Inflammatory macrophage (primary cell): ENCODE measurements at places on chromosomes 5 and 9.
A peak's percentile ranks its signal among the peaks of the same experiment; 100 is the strongest.

DNA sequence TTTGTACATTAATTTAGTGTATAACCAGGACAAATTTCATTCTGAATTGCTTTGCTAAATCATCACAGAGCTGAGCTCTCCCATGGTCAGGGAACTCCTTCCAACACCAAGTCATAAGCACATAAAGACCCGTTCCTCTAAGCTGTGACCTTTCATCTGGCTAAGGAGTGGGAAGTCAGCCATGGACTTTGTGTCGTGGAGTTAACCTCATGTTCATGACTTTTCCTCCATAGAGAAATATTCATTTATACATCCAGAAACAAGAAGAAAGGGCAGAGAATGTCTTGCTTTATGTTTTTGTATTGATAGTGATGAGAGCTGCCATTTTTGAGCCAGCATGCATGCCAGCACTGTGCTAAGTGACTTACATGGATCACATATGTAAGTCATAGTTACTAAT is 97.5 kb downstream of the INIP start:
- DNase-seq = peak; percentile 70

DNA sequence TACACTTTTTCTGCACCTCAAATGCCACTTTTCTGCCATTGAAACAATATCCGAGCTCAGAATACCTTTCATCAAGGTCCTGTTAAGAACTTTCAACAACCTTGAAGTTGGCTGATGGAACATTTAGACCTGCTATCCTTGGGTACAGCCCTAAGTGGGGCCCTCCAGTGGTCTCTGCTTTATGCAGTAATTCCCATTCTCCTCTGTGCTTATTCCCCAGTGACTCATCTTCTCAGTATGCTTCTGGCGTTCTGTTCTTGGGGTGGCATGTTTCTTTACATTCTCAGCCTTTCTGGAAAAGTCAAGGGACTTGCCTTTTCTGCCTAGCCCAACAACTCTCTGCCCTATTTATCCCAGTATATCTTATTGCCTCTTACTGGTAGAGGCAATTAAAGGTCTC is 7.1 kb downstream of the ANP32B start:
- DNase-seq = no peak

- no peak for DNase-seq
Observed at GRCh38 chr9:119441338-119441737, 72.1 kb upstream of the BRINP1 start.

DNA sequence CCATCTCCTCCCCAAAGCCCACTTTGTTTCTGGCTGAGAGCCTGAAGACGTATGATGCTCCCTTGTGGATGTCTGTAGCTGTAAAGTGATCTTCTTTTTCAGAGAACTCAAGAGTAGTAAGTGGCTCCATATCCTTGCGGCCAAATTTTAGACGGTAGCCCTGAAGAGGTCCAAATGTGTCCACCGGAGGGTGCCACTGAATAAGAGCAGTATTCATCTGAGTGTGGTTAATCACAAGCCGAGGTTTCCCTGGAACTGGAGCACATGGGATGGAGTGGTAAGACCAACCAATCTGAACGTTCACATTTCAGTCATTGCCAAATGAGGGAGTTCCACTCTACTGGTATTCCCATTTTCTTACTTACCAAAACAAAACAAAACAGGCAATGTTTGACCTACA is 686.5 kb upstream of the DMAC1 start:
- no peak for DNase-seq
